Left ventricle myocardium inferior (tissue), 1 donor: ENCODE measurements at places on chromosomes 7 and 10. TPM values are rescaled to one million over a fixed set of nuclear protein-coding genes. Genes with fewer than 3 reads are reported as not detected.

DNA sequence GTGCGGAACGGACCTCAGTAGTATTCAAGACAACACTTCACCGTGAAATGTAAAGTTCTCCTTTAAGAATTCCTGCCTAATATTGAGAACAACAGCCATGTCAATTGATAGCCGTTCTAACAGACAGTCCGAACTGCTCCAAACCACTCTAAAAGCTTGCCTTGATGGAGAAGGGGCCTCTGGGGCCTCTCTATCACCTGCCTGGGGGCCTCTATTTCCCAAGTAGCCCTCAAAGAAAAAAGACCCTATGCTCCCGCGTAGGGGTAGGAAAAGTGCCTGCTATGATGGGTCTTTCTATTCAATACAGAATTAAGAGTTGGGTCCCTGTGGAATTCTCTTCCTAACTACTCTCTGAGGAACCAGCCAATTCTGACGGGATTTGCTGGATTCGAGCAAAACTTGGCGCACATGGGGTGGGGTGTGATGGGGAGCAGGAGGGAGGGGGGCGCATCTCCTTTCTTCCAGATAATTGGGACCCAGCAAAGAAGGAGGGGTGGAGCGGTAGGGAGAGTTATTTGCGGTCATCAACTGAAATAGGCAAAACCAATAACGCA is 8.3 kb upstream of the DLX6 start:
- H3K4me1 ChIP-seq, result peaks cover 23% of the 10 kb centered on the region
- H3K4me3 ChIP-seq, result no peak overlapping the region
- H3K27ac ChIP-seq, result no peak overlapping the region
- no peak for DNase-seq

DNA sequence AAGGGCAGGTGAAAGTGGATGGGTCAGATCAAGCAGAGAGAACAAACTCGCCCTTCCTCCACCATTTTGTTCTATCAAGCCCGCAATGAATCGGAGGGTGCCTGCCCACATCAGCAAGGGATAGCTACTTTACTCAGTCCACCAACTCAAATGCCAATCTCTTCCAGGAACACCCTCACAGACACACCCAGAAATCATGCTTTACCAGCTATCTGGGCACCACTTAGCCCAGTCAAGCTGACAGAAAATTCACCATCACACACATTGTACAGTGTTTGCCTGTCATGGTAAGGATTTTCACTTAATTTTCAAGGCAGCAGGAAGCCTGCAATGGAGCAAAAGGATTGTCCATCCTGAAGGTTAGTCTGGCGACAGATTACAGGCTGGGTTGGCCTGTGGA is 75.2 kb downstream of the FAM107B start:
- no peak overlapping the region for H3K27ac ChIP-seq
- DNase-seq, result no peak
- H3K4me1 ChIP-seq, result no peaks in the 10 kb centered on the region
- no peaks in the 10 kb centered on the region for H3K27me3 ChIP-seq
- H3K36me3 ChIP-seq, result no peaks in the 10 kb centered on the region

PTPRN2 gene
- 1.3 TPM for total RNA-seq

SLC16A12 gene
- total RNA-seq, result 2.0 TPM

DNA sequence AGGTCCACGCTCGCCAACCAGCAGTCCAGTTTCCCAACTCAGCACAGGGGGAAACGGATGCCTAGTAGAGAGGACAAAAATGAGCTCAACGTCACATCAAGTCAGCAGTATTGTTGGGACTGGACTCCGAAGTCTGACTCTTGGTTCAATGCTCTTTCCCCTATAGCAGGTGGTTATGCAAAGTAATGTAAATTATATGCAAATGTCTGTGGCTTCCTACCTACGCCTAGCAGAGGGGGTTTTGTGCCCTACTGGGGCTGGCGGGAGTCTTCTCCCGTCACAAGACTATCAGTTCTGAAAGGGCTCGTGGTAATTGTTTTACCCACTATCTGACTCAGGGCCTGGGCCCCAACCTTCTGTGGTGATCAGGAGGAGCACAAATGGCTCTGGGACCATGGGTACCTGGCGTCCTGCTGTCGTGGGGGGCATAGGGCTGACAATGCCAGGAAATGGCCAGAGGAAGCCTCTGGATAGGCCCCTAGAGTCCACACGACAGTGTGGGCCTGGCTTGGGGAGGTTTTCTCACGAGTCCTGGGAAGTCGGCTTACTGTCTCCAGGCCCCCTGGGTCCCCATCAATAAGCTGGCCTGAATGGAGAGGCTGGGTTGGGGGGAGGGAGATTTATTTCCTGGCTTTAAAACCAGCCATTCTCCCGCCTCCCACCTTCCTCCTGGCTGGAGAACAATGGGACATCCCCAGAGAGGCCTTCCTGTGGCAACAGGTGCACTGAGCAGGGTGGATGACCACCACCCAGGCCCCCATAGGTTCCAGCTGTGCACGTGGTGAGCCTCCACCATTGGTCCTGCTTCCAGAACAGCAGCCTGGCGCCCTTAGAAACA is 41.8 kb downstream of the UNC5B start:
- no peak overlapping the region for H3K4me3 ChIP-seq
- H3K36me3 ChIP-seq, result no peaks in the 10 kb centered on the region
- H3K27ac ChIP-seq, result peak overlapping the region; percentile 52
- peaks cover 94% of the 10 kb centered on the region for H3K4me1 ChIP-seq

PLEKHS1 gene
- total RNA-seq, result not detected

GRCh38 chr10:117590101-117590875 is 47.7 kb downstream of the EMX2 start:
- H3K36me3 ChIP-seq, result no peaks in the 10 kb centered on the region
- DNase-seq, result no peak
- H3K27ac ChIP-seq, result no peak overlapping the region

- no peaks in the 10 kb centered on the region for H3K27me3 ChIP-seq
- H3K27ac ChIP-seq, result peak overlapping the region; percentile 92
- H3K4me3 ChIP-seq, result peak overlapping the region; percentile 88
- peak; percentile 71 for DNase-seq
- H3K4me1 ChIP-seq, result peaks cover 83% of the 10 kb centered on the region
Measured at GRCh38 chr7:36155811-36156361, 2.8 kb downstream of the EEPD1 start.

WEE2 gene
- total RNA-seq, result not detected

GRCh38 chr7:142759433-142759832 is 10.2 kb downstream of the PRSS1 start:
- peaks cover 24% of the 10 kb centered on the region for H3K27me3 ChIP-seq
- no peaks in the 10 kb centered on the region for H3K36me3 ChIP-seq
- no peak overlapping the region for H3K27ac ChIP-seq
- DNase-seq, result no peak
- no peak overlapping the region for H3K4me3 ChIP-seq

SGCE gene
- 20.1 TPM for total RNA-seq

DNA sequence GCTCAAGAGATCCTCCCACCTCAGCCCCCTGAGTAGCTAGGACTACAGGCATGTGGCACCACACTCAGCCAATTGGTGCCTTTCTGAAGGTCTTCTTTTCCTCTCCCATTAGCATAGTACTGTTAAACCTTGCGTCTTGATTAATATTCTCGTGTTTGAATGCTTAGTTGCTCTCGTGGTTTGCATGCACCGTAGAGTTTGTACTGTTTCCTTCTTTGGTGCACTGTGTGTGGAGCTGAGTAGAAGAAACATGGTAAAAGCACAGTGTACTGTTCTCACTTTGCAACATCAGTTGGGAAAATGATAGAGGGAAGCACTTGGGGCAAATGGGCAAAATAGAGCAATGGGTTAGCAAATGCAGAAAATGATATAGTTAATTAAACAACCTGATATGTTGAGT is 27.6 kb upstream of the RPA3 start:
- no peak overlapping the region for H3K4me3 ChIP-seq
- no peaks in the 10 kb centered on the region for H3K27me3 ChIP-seq
- no peaks in the 10 kb centered on the region for H3K36me3 ChIP-seq
- peak overlapping the region; percentile 49 for H3K27ac ChIP-seq

- no peak overlapping the region for H3K4me3 ChIP-seq
- H3K4me1 ChIP-seq, result no peaks in the 10 kb centered on the region
- no peak for DNase-seq
- H3K27me3 ChIP-seq, result peaks cover 19% of the 10 kb centered on the region
- no peak overlapping the region for H3K27ac ChIP-seq
Measured at GRCh38 chr10:118506671-118507590, 88.5 kb downstream of the PRLHR start.

PIP gene
- not detected for total RNA-seq

GRCh38 chr10:126101736-126102135 is 205.4 kb downstream of the FANK1 start:
- H3K4me3 ChIP-seq, result no peak overlapping the region
- no peaks in the 10 kb centered on the region for H3K27me3 ChIP-seq
- no peak for DNase-seq
- H3K4me1 ChIP-seq, result no peaks in the 10 kb centered on the region

DNA sequence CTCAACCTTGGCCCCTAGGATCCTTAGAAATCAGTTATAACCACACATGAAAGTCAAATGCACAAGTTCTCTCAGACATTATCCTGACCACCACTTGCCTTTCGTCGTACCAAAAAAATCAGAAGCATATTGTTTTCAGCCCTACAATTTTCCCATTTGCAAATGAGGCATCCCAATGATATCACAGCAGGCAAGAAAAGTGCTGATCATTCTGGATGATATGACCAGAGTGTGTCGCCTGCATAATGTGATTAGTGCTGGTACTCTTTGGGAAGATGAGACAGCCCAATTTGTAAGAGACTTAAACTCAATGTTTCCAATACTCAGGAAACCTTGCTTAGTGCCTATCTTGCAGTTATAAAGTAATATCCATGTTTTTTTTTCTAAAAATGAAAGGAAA is 168.0 kb downstream of the SORCS1 start:
- no peaks in the 10 kb centered on the region for H3K4me1 ChIP-seq
- H3K27me3 ChIP-seq, result no peaks in the 10 kb centered on the region
- no peak for DNase-seq
- H3K36me3 ChIP-seq, result no peaks in the 10 kb centered on the region
- H3K4me3 ChIP-seq, result no peak overlapping the region
- H3K27ac ChIP-seq, result no peak overlapping the region

RELN gene
- 0.44 TPM for total RNA-seq

UFSP1 gene
- 2.4 TPM for total RNA-seq

GRCh38 chr10:73756183-73756582 is 12.0 kb downstream of the SEC24C start:
- peaks cover 83% of the 10 kb centered on the region for H3K36me3 ChIP-seq
- no peak for DNase-seq
- H3K27me3 ChIP-seq, result no peaks in the 10 kb centered on the region

PTN gene
- total RNA-seq, result 11.2 TPM

DNA sequence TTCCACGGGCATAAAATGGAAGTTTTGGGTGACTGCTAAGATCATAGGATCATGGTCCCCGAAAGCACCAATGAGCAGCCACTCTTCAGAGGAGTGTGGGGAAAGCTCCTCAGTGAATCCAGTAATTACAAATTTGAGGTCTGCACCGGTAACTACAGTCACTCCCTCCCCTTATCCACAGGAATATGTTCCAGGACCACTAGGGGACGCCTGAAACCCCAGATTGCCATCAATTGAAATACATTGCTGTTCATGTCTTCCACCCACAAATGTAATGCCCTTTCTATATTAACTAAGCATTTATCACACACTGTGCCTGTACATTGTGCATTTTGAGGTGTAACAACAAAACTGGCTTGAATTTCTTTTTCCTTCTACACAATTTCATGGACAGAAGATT is 447.9 kb upstream of the PFKP start:
- H3K27me3 ChIP-seq, result no peaks in the 10 kb centered on the region
- no peak overlapping the region for H3K4me3 ChIP-seq
- no peak overlapping the region for H3K27ac ChIP-seq
- no peak for DNase-seq
- H3K36me3 ChIP-seq, result no peaks in the 10 kb centered on the region
- no peaks in the 10 kb centered on the region for H3K4me1 ChIP-seq

DNA sequence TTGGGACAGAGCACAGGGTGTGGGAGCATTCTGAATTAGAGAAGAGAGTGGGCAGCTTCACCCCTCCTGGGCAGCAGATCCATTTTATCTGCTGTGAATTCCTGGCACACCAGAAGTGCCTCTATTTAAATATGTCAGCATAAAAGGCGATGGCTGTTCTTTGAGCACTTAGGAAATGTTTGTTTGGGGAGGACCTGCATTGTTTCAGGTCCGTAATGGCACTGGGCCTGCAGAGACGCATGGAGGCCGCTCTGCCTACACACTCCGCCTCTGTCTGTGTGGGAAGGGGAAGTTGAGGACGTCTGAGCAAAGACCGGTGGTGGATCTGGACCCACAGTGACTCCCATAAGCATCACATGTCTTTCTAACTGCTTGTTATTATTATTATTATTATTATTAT is 253.2 kb downstream of the CAMK1D start:
- no peaks in the 10 kb centered on the region for H3K36me3 ChIP-seq
- peaks cover 16% of the 10 kb centered on the region for H3K4me1 ChIP-seq

DNA sequence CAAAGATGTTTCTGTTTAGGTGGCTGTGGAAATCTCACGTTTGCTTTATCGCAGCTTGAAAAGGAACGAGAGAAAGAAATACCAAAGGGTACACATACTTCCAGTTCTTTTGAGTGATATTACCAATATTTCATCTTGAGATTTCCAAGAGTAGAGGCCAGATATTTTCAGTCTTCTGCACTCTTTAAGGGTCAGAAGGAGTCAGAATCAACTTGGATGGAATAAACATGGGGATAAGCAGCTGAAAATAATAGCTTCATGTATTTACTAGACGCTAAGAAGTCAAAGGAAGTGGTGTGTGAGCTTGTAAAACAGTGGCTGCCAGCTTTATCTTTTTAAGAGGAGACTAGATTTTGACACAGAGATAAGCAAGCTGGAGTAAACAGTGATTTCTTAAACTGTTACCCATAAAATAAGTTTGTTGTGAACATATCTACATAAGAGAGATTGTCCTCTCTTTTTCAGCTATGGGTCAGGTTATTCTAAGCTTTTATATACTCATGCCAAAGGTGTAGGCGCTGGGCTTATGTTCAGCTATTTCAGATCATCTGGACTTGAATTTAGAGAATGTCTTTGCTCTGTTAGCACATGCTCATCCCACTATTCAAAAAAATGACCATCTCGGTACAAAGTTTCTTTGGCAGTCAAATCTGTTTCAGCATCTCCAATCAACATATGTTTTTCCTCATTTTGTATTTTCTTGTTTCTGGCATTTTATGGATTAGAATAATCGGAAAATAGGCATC is 170.8 kb upstream of the TCF7L2 start:
- H3K36me3 ChIP-seq, result no peaks in the 10 kb centered on the region
- H3K27ac ChIP-seq, result peak overlapping the region; percentile 25
- no peak overlapping the region for H3K4me3 ChIP-seq
- DNase-seq, result no peak
- H3K4me1 ChIP-seq, result no peaks in the 10 kb centered on the region
- H3K27me3 ChIP-seq, result no peaks in the 10 kb centered on the region

- H3K4me3 ChIP-seq, result peak overlapping the region; percentile 53
- H3K36me3 ChIP-seq, result no peaks in the 10 kb centered on the region
- DNase-seq, result no peak
Measured at GRCh38 chr7:128909625-128910568, 612 bp downstream of the KCP start.

DNA sequence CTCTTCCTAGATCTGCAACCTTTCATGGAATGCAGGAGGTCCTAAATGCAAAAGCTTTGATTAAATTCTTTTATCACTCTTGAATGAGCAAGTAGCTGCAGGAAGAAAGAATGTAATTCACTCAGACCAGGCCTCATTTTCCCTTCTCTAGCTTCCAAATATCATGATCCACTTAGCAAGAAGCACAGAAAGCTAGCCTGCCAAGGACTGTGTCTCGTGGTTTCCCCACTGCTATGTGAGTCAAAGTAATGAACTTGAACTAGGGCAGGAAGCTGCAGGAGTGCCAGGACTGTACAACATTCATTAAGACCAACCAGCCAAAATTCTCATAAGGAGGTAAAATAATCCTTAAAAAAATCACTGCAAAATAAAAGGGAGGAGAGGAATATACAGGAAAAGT is 379.2 kb downstream of the CALN1 start:
- peaks cover 26% of the 10 kb centered on the region for H3K4me1 ChIP-seq
- H3K36me3 ChIP-seq, result no peaks in the 10 kb centered on the region
- H3K27me3 ChIP-seq, result no peaks in the 10 kb centered on the region
- DNase-seq, result peak; percentile 25
- no peak overlapping the region for H3K4me3 ChIP-seq
